ENCODE measurements at places on chromosomes 2 and 18.
A peak's percentile ranks its signal among the peaks of the same experiment; 100 is the strongest.

DNA sequence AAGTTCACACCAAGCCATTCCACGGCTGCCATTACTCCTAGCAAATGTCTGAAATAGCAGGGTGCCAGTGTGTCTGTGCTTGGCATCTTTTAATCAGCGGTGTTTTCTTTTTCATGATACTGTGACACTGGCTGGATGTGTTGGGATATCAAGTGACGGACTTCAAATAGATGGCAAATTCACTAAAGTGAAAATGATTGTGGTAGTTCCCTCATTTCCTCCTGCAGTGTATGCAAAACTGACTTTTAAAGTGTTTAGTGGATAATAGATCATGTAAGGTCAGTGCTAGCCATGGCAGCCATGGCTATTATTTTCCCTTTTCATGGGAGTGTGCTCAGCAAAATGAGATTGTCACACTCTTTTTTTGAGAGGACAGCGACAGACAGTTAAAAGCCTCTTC, 261.5 kb upstream of the SIX3 start:
- DNase-seq: no peak

DNA sequence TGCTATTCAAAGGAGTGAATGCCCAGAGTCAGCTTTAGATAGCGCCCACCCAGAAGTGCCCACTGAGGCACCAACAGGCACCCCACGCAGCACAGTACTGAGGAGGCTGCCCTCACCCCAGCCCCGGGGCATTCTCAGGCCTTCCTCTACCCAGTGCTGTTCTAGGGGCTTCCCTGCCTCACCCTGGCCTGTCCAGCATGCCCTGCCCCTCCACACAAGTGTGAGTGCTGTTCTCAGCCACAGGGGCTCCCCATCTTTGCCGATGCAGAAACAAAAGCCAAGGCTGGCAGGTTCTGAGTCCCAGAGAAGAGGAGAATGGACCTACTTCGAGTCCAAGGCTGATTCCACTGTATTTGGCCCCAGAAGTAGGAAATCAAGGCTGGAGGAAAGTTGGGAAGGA, 15.8 kb downstream of the BIN1 start:
- no peak for DNase-seq

DNA sequence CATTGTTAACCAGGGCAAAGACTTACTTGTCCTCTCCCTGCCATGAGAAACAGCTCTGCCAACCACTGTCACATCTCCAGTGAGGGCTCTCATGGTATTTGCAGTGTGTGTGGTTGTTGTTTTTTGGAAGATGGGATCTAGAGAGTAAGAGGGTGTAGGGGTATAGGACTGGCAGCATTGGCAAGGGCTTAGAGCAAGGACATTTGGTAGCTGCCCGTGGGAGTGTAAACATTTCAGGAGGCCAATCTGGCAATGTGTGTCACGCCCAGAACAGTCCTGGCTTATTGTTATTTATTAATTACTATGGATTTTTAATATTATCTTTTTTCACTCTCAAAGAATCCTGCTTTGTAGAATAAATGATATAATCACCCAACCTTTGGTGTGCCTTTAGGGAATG, 90.5 kb downstream of the TMEM17 start:
- DNase-seq: peak; percentile 38

GRCh38 chr2:240635998-240636547, 10.8 kb downstream of the GPR35 start:
- no peak for DNase-seq

- no peak for DNase-seq
These were observed 105.5 kb downstream of the UGGT1 start for GRCh38 chr2:128196471-128196931.

DNA sequence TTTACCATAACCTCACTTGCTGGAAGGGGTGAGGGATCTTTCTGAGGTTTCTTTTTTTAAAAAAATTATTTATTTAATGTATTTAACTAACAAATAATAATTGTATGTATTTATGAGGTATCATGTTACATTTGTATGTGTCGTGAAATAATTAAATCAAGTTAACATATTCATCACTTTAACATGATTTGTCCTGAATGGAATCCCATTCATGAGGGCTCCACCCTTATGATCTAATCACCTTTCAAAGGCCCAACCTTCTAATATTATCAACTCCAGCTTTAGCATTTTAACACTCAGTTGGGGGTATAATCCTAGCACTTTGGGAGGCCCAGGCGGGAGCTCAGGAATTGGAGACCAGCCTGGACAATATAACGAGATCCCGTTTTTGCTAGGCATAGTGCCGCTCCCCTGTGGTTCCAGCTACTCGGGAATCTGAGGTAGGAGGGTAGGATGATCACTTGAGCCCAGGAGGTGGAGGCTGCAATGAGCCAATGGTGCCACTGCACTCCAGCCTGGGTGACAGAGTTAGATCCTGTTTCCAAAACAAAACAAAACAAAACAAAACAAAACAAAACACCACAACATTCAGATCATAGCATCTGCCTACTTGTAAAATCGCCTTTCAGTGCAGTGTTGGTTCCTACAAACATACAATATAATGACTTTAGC, 1.1 kb upstream of the TAF4B start:
- peak; percentile 4 for DNase-seq

GRCh38 chr18:49258938-49259337, 201.5 kb downstream of the DYM start:
- no peak for DNase-seq

- no peak for DNase-seq
These were observed 6.7 kb downstream of the CWC22 start for GRCh38 chr2:180000434-180000833.

DNA sequence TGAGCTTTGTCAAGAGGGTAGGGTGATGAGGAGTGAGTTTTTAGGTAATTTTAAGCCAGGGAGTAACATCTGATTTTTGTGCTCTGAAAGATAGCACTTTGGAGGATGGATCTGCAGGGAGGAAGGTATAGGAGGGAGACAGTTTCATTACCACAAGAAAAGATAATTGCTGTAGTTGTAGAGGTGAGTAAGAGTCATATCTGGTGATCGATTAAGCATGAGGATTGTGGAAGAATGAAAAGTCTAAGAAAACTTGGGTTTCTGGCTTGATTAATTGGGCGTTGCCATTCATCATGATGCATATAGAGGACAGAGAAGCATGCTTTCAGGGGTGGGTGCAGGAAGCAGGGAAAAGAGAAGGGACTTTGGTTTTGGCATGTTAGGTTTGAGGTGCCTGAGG, 18.5 kb downstream of the KCMF1 start:
- DNase-seq: no peak

GRCh38 chr2:44886414-44886813, 55.1 kb upstream of the SIX3 start:
- DNase-seq: no peak

GRCh38 chr2:85819811-85820510, 66.2 kb downstream of the ATOH8 start:
- no peak for DNase-seq

DNA sequence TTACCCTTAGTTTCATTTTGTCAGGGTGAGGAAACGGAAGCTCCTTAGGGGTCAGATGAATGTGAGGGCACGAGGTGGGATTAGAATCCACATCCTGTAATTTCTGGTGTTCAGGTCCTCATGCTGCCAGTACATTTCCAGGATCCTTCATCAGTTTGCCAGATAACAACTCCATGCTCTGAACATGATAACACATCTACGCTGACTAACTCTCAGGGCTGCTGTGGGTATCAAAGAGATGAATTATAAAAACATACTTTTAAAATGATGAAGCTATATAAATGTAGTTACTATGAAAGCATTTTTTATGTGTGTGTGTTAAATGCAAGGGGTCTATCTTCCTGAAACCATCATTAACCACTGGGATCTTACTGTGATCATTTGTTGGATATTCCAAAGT, 325.9 kb downstream of the SLC8A1 start:
- no peak for DNase-seq

- no peak for DNase-seq
These were observed 141.9 kb downstream of the RHBDD1 start for GRCh38 chr2:226977775-226978190.

DNA sequence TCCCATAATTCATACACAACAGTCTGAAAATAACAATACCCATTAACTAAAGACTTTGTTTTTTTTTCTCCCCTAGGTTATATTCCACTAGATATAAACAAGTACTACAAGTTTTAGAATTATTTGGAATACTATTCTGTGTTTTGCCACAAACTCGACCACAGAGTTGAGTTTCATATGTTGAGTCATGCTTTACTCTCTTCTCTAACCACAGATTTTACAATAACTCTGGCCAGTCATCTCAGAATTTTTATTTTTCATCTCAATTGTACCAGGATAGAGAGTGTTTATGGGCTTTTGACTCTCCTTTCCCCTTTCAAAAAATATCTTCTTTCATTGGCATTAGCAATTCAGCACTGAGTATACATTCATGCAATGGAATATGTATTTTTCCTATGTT, 348.7 kb upstream of the GALNT5 start:
- DNase-seq: no peak

GRCh38 chr2:197072533-197072932, 146.0 kb upstream of the PGAP1 start:
- no peak for DNase-seq

- no peak for DNase-seq
These were observed 304.3 kb downstream of the HRH4 start for GRCh38 chr18:24764766-24765165.

DNA sequence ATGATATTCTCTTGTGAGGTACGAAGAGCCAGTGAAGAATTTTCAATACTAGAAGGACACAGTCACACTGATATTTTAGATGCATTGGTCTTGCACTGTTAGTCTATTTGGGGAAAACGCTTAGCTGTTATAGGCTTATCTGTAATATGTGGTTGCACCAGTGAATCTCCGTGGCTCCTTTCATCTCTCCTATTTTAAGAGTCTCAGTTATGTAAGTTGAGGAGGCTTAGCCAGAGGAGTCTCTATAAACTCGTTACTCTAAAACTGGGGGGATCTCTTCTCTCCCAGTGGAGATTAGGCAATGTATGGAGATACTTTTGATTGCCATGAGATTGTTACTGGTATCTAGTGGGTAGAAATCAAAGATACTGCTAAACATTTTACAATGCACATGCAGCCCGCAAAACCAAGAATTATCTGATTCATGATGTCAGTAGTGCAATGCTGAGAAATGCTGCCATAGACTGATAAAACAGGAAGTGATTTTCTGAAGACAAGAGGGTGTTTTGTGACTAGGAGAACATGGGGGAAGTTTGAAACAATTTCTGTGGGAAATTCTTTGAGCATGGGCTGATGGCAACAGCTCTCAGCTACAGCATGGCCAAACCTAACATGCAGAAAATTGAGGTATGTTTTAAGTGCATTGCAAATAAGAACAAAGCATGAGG, 339.1 kb downstream of the SOX11 start:
- no peak for DNase-seq

DNA sequence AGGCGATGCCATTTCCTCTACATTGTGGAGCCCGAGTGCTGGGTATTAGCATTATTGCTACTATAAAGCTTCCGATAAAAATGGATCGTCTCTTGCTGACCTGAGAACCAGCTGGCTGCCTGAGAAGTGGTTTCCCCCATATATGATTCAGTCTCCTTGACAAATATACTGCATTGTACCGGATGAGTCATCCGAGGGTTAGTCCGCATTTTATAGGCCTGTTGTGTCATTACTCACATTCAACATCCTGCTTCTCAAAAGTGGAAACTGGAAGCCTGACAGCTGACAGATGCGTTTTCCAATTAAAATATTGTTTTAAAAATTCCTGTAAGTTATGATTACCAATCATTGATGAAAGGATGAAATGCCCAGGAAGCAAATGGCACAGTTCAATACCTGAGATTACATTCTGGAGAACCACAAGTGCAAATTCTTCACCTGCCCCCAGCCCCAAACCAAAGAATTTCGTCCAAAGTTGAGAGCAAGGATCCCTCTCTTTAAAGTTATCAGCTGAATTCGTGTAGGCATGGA, 65.7 kb downstream of the SPRED2 start:
- DNase-seq: no peak

DNA sequence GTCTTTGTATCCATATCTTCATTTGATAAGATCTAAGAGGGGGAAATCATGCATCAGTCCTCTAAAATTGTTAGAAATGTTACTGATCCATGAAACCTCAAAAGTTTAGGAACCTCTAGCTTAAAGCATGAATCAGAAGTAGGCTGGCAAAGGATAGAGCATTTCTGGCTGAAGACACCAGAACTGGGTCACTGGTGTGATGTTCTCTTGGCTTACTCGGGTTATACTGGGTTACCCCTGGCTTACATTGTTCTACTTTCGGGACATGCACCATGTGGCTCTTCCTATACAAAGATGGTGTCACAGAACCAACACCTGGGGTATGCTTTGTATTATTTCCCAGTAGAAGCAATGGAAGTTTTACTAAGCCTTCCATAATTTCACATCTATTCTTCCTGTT, 83.2 kb upstream of the TNP1 start:
- no peak for DNase-seq

- DNase-seq: no peak
These were observed 221.9 kb downstream of the ZNF407 start for GRCh38 chr18:74819433-74820059.

DNA sequence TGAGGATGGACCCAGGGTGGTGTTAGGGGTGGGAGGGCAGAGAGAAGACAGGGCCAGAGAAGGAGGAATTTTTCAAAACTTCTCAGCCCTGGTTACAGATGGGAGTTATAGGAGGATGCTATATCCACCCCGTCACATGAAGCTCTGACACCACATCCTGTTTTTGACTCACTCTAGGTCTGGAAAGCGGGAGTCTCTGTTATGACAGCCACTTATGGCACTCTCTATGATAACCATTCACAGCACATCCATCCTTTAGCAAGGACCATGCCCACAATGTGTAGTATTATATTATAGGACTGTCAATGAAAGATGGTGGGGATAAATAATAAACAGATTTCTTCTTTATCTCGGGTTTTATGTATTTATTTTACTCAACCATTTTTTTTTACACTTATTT, 461.2 kb downstream of the CDH2 start:
- no peak for DNase-seq

DNA sequence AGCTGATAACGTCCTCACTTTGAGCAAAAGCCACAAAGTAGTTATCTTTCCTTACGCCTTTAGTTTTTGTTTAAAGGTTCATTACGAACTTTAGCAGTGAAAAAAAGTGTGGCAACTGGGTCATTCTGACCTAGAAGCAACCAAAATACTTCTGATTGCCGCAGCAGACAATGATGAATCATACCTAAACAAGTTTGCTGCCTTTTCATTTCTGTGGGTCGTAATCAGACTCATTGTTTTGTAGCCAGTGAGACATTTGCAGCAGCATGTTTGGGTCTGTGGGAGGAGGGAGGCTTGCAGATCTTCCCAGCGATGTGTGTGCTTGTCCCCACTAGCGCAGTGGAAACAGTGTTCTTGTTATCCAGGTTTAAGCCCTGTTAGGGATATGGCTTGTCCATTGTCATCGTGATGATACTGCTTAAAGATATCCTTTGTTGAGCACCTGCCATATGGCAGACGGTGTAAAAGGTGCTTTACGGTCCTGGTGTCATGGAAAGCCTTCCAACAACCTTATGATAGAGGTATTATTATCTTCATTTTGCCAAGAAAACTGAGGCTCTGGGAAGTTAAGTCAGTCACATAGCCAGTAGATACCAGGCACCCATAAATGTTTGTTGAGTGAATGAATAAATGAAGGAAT, 1.3 kb upstream of the GREB1 start:
- DNase-seq: no peak

GRCh38 chr2:143704451-143705106, 575.4 kb downstream of the ARHGAP15 start:
- no peak for DNase-seq

GRCh38 chr18:43367895-43368294, 90.6 kb upstream of the SYT4 start:
- no peak for DNase-seq

- DNase-seq: no peak
These were observed 14.4 kb upstream of the TET3 start for GRCh38 chr2:73970141-73970803.

- DNase-seq: no peak
These were observed 28.4 kb downstream of the TMEM17 start for GRCh38 chr2:62477573-62477972.
